Neural crest cell (in vitro differentiated cells): ENCODE measurements at places on chromosomes 1 and 21. TPM values are rescaled to one million over a fixed set of nuclear protein-coding genes. Genes with fewer than 3 reads are reported as not detected.

B3GALT2 gene
- total RNA-seq: 0.66 and 0.84 TPM in 2 replicates

DPH2 gene
- 32.7 and 34.4 TPM in 2 replicates for total RNA-seq

LPGAT1 gene
- total RNA-seq: 28.5 and 30.3 TPM in 2 replicates

OLIG2 gene
- 5.4 TPM in 2 replicates for total RNA-seq

GBP2 gene
- total RNA-seq: not detected in 2 replicates

NEXN gene
- total RNA-seq: 1.2 and 2.0 TPM in 2 replicates

LCE7A gene
- total RNA-seq: not detected in 2 replicates

GRCh38 chr1:227808566-227808965 is 6.9 kb upstream of the PRSS38 start:
- no peak for DNase-seq

- DNase-seq: no peak
Observed at GRCh38 chr1:119953266-119953998, 57.1 kb upstream of the ADAM30 start.

- DNase-seq: no peak
Observed at GRCh38 chr1:246043556-246043955, 463.5 kb downstream of the SMYD3 start.

DNA sequence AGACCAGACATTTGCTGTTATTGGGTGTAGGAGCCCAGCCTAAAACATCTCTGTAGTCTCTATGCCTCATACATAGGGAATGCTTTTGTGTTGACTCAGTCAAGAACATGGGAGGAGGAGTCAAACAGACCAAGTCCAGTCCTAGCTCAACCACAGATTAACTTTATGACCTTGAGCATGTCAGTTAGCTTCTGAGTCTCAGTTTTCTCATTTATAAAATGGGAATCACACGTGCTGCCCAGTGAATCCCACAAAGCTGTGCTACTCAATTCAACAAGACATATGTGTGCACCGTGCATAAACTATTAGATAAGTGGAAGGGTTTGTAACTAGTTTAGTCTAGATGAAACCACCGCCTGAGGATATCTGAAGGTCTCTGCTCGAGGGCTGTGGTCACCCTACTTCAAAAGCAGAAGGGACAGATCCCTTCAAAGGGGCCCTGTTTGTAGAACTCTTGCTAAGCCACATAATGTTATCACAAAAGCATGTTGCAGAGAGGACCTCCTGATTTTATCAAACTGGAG is 109.5 kb upstream of the NFIA start:
- no peak for DNase-seq

- no peak for DNase-seq
Observed at GRCh38 chr1:162022626-162023025, 1.0 kb downstream of the OLFML2B start.

DNA sequence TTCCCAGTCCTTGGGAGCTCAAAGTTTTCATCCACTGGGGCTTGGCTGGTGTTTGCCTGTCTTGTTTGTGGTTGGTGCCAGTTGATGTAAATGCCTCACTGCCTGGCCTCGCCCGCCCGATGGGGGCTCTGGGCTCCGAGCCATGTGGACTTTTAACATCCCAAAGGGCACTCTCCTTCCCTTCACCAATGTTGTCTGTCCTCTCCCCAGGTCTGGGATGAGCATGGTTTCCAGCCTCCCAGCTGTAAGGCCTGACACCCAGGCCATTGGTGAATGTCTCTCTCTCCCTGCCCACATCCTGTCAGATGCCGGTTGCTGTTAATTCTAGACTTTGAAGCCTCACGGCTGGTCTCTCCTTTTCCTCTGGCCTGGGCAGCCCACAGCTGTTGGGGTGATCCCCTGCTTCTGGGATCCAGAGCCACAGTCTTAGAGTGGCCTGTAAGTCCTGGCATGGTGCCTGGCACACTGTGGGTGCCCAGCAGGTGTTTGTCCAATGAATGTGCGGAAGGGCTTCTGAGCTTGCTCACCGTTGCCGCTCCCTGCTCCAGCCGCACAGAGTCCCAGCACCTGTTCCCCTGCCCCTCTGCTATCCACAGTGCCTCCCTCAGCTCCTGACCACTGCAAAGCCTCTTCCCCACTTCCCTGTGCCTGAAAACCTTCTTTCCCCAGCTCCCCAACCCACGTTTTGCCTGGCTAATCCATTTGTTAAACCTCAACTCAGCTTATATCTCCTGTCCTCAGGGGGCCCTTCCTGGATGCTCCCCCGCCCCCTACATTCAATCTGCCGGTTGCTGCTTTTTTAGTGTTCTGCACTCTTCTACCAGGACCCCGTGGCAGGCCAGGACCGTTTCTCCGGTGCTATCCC is 3.3 kb upstream of the C1orf174 start:
- DNase-seq: no peak

GRCh38 chr1:223827193-223827663 is 18.5 kb downstream of the TP53BP2 start:
- DNase-seq: no peak

DNA sequence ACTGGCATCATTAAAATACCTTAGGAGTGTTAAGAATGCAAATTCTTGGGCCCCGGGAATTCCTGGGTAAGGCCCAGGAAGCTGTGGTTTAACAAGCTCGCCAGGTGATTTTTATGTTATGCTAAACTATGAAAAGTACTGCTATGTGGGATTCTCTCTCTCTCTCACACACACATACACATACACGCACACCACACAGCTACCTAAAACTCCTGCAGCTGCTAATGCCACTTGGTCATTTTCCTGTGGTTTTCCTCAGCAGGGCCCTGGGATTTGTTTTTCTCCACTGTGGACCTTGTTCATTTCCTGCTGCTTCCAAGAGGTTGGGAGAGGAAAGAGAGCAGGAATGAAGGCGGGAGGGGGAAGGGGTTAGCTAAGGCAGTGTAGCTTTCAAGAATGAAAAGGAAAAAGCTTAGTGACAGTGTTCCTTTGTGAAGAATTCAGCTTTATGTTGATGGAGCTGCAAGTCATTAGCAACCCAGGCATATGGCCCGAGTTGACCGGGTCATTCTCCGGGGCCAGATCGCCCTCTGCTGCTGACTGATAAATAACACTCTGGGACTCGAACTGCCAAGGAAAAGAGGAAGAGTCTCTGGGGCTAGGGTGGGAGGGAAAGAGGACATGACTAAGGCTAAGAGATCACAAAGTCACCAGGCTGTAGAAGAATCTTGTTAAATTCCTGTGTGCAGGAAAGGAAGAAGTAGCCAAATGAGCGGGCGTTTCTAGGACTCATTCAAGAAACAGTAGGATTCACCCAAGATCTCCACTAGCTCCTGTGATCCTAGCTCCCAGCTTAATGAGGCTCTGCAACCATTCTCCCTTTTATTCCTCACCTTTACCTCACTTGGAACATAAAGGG is 30.5 kb upstream of the LRIG2 start:
- DNase-seq: peak; percentile 68

GRCh38 chr1:95641386-95641785 is 407.4 kb downstream of the RWDD3 start:
- no peak for DNase-seq

DNA sequence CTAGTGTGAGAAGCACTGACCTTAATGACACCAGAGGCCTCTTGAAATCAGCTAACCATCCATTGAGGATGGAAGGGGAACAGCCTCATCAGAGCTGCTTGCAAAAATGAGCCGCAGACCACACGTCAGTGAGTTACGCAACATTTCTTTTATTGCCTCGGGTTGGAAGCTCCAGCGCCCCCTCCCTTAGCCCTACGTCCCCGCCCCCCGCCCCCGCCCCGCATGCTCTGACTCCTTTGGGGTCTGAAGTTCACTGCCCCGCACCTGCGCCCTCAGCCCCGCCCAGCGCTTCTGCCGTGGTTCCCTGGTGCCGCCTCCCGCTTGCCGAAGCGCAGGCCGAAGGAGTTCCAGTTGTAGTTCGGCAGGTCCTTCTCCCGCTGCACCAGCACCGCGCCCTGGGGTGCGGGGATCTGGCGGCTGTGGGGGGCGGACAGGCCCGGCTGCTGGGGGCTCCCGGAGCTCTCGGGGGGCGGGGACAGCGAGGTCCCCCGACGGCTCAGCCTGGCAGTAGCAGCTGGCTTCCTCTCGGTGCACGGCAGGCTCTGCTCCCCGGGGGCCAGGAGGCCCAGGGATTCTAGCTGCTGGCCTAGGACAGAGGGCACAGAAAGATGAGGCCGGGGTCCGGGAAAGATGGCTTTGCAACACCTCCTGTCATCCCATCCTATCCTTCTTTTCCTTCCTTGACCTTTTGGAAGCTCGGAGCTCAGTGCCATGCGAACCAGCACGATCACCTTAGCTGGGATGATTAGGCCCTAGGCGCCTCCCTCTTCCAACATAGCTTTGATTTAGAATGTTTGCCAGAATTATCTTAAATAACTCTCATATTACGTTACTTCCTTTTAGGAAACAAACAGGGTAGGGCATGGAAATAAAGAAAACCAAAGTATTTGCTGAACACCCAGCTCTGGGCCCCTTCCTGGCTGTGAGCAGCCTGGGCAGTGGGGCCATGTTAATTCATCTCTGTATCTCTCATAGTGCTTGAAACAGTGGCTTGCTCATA is 5.8 kb downstream of the KISS1 start:
- DNase-seq: no peak

DNA sequence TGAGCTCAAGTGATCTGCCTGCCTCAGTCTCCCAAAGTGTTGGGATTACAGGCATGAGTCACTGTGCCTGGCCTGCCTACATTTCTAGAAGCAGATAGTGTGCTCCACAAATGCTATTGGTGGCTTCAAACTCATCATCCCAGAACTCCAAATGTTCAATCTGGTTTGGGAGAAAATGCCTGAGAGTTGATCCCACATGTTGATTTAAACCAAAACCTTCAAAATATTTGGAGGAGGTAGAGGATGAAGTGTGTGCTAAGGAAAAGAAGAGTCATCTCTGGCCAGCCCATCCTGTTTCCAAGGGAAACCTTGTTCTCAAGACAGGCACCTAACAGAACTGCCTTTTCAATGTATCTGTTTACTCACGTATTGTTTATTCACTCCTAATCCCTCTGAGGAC is 55.4 kb upstream of the GRHL3 start:
- DNase-seq: no peak

DNA sequence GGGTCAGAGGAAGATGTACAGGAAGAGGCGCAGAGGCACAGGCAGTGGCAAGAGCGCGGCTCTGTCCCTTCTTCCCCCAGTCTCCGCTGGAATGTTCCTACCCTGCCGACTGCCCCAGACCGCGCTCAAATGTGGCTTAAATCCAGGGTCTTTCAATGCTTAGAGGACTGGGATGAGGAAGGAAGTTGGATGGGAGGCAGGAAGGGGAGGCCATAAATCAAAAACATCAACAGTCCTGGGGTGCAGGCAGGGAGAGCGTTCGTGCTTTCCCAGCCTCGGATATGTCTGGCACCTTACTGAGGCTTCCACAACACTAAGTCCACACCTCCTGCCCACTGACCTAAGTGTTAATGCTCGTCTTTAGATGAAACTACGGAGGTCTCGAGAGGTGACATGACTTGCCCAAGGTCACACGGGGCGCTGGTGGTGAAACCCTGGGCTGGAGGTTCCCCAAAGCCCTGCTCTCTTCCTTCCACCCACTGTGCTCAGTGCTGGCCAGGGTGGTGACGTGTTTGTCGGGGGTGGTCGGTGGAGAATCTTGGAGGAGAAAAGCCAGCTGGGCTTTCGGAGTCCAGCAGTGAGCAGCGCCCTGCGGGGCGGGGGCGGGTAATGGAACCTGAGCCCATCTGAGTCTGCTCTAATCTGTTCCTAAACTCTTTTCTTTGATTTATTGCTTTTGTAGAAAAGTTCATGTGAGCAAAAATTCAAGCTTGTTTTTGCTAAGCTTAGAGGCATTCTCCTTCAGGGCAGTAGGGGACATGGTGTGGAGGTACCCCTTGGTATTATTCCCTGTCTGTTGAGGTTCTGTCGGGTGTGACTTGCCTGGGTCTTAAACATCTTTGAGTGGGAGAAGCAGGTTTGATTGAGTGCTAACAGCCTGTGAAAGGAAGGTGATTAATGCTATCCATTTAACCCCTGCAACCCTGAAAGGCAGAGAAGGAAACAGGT is 708 bp downstream of the CDA start:
- no peak for DNase-seq

DNA sequence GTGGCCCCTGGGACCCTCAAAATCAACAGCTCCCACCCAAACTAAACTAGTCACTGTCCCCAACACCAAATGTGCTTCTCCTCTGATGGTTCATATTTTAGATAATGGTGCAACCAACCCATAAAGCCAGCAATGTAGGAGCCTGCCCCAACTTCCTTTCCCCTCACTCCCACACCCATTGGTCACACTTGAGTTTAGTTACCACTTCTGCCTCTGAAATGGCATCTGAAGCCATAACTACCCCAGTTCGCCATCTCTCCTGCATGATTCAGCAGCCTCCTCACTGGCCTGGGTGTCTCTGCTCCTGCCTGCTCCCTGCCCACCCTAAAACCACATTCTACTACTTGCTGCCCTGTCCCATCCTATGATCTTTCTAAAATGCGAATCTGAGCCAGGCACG is 3.4 kb upstream of the CDCP2 start:
- no peak for DNase-seq

- DNase-seq: no peak
Observed at GRCh38 chr21:30271611-30272010, 11.1 kb downstream of the KRTAP24-1 start.

GRCh38 chr1:230507666-230508402 is 81.7 kb upstream of the PGBD5 start:
- DNase-seq: no peak

DNA sequence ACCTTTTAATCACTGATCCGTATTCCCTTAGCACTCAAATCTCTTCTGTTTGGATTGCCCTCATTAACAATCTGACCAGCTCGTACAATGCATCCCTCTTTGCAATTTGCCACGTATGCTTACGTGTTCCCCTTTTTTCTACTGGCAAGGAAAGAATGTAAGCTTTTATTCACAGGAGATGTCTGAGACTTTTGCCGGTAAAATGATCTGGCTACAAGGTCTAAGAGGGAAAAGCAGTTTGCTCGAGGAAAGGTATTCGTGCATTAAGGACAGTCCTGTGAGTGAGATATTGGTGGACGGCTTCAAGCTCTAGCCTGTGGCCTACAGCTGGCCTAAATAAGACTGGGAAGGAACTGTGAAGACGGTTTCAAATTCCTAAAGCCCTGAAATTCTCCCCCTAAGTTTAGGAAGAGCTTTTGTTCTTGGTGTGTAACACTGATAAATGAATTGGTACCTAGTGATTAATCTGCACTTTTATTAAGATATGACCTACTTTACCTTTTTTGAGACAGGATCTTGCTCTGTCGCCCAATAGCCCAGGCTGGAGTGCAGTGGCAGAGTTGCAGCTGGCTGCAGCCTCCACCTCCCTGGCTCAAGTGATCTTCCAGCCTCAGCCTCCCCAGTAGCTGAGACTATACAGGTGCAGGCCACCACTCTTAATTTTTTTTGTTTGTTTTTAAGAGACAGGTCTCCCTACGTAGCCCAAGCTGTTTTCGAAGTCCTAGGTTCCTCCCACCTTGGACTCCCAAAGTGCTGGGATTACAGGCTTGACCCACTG is 895 bp upstream of the UBR4 start:
- no peak for DNase-seq
